ENCODE measurements at places on chromosomes 11 and 22.

- no peak for DNase-seq
These were observed 8.0 kb upstream of the IL2RB start for GRCh38 chr22:37157516-37158285.

- DNase-seq: no peak
These were observed 3.1 kb upstream of the UBE2L3 start for GRCh38 chr22:21564411-21564810.

DNA sequence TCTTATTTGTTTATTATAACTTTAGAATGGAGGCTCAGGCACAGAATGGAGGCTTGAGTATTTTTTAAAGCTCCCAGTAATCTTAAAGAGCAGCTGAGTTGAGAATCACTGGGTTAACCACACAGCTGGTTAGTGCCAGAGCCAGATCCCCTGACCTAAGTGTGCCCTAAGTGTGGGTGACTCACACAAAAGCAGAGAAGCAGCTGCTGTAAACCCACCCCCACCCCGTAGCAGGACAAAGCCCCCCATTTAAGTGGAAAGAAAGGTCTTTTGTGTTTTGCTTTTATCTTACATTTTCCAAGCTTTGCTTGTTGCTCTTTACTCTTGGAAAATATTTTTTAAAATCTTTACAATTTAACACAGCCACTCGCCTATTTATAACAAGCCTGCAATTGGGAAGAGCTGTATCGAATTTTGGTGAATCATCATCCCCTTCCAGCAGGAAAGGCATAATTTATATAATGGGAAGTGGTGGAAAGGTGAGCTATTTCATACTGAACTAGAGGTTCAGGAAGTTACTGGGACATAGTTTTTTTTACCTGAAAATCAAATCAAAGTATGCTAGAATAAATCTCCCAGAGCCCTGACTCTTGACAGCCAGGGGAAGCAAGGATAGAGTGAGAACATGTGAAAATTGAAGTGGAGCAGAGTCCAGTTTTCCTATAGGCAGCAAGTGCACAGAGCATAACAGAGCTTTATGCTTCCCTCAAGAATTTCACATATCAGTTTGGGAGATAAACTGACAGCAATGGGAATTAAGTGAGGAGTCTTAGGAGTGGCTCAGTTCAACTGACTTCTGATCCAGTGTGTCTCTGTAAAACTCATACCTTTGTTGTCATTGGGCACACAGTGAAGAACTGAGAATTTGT lies 405.7 kb downstream of the AASDHPPT start:
- no peak for DNase-seq

DNA sequence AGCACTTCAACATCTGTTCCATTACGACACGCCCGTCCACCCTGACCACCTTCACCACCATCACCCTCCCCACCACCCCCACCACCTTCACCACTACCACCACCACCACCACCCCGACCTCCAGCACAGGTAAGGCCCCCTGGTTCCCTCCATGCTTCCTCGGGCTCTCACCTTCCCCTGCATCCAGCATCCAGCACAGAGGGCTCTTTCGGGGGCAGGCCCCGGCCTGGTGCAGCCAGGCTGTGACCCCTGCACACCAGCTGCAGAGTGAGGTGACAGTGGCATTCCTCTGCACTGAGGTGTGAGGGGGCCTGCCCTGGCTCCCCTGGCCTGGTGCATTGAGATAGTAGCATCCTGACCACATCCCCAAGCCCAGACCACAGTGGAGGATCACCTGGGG lies 18.2 kb downstream of the MUC2 start:
- DNase-seq: no peak

- DNase-seq: no peak
These were observed 4.6 kb downstream of the TECTA start for GRCh38 chr11:121105481-121106195.

DNA sequence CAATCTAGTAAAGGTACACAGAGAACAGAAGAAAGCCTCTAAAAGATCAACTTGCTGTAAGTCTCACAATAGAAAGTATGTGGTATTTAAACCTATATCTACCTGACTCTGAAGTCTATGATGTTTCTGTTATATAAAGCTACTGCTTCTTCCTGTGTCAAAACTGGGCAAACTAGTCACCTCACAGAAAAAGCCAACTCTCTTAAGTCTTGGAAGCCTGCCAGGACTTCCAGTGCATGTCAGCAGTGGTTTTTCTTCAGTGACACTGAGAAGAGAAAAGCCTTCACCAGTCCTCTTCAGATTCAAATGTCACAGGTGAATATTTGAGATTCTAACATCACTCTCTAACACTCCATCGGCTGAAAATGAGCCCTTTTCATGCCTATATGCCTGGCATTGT lies 808.0 kb downstream of the DLG2 start:
- DNase-seq: no peak

DNA sequence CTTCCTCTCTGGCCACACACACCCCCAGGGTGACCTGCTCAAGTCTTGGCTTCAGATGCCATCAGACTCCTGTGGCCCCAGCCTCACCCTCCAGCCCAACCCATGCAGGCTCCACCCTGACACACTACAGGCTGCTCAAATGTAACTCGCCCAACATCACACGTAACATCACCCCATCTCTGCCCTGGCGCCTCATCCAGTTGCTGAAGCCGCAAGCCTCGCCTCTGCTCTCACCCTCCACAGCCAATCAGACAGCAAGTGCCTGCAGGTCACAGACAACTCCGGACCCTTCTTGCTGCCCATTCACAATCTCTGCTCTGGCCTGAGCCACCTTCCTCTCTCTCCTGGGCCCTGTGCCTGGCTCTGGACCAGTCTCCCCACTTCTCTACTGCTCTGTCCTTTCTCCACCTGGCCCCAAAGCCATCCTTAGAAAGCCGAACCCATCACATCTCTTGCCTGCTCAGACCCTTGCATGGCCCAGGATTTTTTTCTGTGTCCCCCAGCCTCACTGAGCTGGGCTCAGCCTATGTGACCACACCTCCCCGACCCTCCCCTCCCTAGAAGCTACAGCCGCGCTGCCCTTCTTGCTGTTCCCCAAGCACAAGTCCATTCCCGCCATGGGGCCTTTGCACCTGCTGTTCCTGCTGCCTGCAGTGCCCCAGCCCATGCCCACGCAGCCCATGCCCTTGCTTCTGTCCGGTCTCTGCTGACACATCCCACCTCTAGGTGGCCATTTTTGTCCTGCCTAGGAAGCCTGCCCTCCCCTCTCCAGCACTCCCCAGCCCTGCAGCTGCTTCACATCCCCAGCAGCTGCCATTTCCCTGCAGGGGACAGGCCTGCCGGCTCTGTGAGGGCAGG lies 333.9 kb downstream of the CTTN start:
- DNase-seq: no peak

- DNase-seq: no peak
These were observed 310 bp downstream of the TCF20 start for GRCh38 chr22:42270176-42270509.

DNA sequence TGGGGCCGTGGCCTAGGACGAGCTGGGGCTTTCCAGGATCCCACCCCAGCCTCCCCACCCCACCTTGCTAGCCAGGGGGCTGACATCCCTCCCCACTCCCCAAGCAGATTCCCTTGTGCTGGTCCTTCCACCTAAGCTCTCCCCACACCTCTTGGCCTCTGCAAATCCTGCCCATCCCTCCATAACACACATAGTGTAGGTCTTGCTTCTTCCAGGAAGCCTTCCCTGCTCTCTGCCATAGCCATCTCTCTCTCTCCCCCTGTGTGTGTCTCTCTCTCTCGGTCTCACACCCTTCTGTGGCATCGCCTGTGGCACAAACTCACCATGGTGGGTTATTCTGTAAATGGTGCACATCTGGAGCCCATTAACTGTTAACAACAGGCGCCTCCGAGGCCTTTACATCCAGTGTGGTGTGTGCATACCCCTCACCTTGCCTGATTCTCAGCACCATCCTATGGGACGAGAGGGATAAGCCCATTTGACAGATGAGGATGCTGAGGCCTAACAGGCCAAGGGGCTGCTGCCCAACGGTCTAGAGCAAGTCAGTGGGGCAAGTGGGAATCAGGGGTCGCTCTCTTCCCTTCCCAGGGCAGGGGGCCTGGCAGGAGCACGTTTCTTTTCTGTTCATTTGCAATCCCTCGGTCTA lies 22.2 kb upstream of the PICK1 start:
- no peak for DNase-seq

GRCh38 chr11:19704213-19704612 lies 8.4 kb upstream of the NAV2 start:
- DNase-seq: no peak

- DNase-seq: no peak
These were observed 378.7 kb downstream of the NTM start for GRCh38 chr11:131749101-131749500.

- DNase-seq: no peak
These were observed 909 bp upstream of the OR5B21 start for GRCh38 chr11:58508814-58509213.

DNA sequence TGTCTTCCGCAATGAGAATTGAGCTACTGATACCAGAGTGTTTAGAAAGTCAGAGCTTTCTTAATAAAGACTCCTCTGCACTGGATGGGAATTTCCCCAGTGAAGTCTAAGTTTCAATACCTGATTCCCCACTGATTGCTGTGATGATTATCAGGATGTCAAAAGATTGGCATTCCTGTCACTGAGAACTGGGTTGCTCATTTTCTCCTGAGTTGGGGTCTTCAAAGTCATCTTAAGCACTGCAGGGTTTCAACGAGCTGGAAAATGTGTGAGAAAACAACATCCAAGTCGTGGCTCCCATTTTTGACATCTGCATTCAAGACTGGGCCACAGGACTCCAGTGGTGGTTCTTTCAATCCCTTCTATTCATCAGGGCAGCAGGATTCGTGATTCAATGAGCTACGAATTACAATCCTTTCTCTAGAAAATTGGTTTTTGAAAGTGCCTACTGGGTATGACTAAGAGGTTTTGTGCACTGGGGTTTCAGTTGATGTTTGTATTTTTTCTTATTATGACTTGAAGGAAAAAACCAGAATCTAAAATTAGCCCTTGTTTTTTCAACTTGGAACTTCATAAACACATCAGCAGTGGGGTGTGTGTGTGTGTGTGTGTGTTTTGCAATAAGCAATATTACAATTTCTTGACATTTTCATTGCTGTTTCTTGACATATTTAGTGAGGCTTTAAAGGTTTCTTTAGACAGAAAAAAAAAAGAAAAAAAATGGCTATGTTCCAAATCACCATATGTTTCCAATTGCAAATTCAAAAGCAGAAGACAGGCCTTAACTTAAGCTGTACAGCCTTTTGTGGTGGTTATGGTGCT lies 233.0 kb downstream of the FAM76B start:
- DNase-seq: peak; percentile 19

DNA sequence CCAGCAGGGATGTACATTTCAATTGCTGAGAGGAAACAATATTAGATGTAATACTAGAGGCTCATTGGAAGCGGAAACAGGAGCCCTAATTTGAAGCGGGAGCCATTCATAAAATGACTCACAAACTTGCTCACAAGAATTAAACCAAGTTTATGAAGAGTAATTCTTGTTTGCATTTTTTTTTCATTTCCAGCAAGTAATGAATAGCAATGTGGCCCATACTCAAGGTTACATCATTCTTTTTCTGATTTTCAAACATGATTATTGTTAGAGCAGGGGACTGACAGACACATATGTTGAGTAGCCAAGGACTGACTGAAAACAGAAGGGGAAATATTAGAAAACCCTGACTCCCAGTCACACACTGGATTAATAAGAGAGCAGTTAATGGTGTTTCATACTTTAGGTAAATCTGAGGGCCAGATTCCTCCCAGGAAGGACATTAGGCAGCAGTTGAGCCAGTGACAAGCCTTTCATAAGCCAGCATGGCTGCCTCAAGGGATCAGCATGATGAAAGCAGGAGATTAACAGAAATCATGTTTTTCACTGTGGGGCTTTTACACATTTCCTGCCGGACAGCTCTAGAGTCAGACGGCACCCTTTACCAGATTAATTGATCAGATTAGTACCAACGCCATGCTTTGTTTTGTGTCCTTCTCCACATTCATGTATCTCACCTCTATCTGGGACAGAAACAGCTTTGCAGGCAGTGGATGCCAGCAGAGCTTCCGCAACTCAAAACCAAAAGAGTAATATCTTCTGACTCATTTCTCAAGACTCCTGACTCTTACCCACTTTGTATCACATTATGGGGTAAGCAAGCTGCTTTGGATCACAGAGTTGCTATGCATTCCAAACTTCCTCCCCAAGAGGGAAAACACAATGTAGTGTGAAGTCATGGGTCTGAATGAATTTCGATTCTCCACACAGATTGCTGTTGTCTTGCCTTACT lies 831.6 kb downstream of the KCNA4 start:
- DNase-seq: no peak

DNA sequence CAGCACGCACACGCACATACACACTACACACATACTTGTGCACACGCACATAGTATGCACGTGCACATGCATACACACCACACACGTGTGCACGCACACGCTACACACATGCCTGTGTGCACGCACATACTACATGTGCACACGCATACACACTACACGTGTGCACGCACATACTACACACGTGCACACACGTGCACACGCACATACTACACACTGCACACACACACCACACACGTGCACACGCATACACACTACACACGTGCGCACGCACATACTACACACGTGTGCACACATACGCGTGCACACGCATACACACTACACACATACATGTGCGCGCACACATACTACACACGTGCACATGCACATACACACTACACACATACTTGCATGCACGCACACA lies 19.7 kb upstream of the ARHGAP8 start:
- no peak for DNase-seq

DNA sequence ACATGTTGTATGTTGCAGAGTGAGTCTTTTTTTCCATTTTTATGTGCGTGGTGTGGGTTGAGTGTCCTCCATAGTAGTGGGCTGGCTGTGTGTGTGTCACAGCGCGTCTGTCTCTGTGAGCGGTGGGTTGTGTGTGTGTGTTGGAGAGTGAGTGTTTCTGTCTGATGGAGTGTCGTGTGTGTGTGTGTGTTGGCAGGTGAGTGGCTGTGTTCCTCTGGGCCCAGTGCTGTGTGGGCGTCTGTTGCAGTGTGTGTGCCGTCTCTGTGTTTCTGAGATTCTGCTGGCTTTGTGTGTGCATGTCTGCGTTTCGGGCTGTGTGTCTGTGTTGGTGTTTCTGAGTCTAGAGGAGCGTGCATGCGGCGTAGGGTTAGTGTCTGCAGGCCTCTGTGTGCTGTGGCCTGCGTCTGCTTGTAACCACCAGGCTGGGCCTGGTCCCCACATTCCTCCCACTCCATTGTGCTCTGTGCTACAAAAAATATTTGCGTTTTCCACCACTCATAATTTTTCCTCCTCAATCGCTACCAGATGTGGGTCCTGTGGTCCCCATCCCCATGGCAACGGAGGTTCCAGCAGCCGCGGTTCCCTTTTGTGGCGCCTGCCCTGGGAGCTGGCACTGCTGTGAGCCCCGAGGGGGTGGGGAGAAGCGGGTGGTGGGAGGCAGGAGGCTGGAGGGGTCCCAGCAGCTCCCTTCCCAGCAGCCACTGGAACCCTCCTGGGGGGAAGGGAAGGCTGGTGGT lies 15.2 kb downstream of the SCARF2 start:
- DNase-seq: no peak
